ENCODE measurements at places on chromosomes 13 and 19.

GRCh38 chr19:5038631-5039271 is 69.8 kb downstream of the KDM4B start:
- DNase-seq: no peak

DNA sequence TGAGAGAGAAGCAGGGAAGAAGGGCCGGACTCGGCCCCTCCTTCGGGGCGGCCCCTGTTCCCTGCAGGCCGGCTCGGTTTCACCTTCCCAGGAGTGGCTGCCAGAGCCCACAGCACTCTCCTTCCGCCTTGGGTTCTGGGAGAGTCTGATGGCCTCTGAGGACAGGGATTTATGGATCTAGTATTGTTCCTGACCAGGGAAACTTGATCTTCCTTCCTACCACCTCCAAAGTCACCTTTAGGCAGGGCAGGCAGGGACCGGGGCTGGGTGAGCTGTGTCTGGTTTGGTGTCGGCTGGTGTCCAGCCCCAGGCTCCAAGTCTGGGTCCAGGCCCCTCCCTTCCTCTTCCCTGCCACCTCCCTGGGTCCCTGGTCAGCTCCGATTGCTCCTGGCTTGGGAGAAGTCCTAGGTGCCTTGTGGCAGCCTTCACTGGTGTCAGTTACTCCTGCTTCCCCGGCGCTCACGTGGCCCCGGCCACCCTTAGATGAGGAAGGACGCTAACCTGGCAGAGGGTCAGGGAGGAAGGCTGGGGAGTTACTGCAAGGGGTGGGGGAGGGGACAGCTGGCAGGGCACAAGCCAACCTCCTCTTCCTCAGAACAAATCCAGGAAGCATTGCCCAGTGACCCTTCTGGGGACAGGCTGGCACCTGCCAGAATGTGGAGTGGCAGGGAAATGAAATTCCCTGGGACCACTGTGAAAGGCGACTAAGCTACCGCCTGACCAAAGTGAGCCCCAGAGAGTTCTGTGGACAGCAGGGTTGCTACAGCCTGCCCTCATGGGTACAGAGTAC is 18.8 kb downstream of the RFX1 start:
- DNase-seq: no peak

GRCh38 chr19:31597616-31598015 is 248.4 kb upstream of the TSHZ3 start:
- DNase-seq: no peak

DNA sequence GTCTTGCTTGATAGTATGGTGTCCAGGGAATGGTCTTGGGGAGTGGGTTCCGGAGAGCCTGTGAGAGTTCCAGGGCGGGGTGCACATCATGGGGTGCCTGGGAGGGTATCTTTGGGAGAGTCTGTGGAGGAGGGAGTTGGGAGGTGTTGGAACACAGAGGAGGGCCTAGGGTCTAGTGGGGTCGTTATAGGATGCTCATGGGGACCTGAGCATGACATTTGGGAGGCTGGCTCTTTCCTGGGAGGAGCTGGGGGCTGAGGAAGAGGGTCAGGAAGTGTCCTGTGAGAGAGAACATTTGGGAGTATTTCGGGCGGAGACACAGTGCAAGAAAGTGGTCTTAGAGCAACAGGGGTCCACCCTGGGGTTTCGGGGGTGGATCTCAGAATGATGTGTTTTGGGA is 2.7 kb downstream of the ACTL9 start:
- no peak for DNase-seq

- no peak for DNase-seq
These were observed 9.1 kb downstream of the TMEM150B start for GRCh38 chr19:55315956-55316525.

Measured in NCI-H524 treated with DMSO at 0.1 percent for 48 hours (cell line).